Activated CD4-positive, alpha-beta T cell treated with anti-CD3 and anti-CD28 coated beads, Interleukin-2, Interleukin-4, amounts not matched to agents 100 ng/mL and 50 ng/mL, durations not matched to agents 16 hours and 8 hours (primary cell): ENCODE measurements at places on chromosomes 4 and X.

- DNase-seq: no peak
These were observed 42.4 kb downstream of the MSX1 start for GRCh38 chr4:4901877-4902276.

- DNase-seq: peak; percentile 39
These were observed 23.1 kb downstream of the ATP8A1 start for GRCh38 chr4:42633605-42634388.

DNA sequence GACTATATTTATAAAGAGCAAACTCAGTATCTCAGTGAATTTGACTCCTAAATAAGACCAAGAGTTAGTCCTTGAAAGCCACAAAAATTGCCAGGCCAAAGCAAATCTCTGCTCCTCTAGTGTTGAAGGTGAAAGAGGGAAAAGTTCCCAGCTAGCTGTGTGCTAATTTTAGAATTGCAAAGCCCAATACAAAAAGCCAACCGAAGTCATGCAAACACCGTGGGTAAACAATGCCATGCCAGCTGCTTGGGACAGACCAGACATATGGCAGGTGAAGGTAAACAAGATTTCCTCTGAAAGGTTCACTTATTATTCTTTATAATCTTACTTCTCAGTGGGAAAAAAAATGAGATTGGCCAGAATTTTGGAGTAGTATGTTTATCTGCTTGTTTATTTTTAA lies 80.5 kb upstream of the LNX1 start:
- DNase-seq: no peak

DNA sequence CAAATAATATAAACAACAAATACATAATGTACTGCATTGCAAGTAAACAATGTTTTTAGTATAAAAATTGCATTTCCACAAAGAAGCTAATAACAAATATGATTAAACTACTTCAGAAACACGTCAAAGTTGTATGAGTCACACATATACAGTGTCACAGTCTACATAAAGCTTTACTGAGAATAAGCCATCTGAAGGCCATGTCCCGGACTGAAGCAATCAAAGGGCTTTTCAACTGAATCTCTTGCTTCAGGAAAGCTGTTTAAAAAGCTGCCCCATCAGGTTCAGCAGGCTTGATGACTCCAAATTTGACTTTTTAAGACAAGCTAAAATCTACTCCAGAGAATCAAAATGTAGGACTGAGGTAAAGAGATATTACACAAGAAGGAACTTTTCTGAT lies 1476.8 kb downstream of the ADGRL3 start:
- no peak for DNase-seq

DNA sequence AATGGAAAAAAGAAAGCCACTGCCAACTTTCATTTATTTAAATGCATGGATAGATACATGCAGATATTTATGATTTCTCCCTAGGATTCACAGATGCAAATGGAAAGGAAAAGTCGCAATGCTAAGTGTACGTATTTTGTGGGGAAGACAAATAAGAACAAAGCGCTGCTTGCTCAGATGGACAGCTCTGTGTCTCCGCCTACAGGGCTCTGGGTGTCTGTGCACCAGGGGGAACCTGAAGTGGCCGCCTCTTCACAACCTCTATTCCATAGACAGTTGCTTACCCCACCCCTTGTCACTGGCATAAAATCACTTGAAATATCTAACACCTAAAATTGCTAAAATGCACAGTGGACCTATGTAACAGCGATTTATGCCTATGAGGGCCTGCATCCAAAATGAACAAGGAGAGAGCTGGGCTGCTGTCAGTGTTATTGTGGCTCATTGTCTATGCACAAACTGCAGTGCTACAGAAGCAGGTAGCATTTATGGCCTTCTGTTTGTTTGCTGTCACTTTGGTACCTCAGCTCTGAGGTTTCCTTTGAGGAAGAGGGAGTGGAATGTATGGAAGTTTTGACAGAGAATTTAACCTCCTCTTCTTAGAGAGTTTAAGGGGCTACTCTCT lies 58.6 kb upstream of the PAGE1 start:
- DNase-seq: peak; percentile 48

GRCh38 chr4:20037745-20038144 lies 214.0 kb upstream of the SLIT2 start:
- DNase-seq: no peak

GRCh38 chr4:101158134-101158482 lies 189.2 kb downstream of the PPP3CA start:
- DNase-seq: no peak

DNA sequence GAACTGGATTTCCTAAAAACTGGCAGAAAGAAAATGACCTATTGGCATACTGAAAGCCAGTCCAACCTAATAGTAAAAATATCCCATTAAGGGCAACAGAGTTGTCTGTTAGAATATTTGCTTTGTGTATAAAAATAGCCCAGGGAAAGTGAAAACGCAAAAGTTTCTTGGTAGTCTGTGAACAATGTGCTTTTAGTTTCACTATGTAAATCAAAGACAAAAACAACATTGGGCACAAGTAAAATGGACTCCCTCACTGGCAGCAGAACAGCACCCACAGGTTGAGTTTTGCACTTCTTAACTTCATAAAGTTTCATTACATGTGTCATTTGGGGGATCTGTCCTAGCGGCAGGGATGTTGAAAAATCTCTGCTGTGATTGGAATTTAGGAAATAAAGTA lies 4.3 kb upstream of the FGG start:
- no peak for DNase-seq

- no peak for DNase-seq
These were observed 329.5 kb upstream of the ZFP42 start for GRCh38 chr4:187666034-187666433.

DNA sequence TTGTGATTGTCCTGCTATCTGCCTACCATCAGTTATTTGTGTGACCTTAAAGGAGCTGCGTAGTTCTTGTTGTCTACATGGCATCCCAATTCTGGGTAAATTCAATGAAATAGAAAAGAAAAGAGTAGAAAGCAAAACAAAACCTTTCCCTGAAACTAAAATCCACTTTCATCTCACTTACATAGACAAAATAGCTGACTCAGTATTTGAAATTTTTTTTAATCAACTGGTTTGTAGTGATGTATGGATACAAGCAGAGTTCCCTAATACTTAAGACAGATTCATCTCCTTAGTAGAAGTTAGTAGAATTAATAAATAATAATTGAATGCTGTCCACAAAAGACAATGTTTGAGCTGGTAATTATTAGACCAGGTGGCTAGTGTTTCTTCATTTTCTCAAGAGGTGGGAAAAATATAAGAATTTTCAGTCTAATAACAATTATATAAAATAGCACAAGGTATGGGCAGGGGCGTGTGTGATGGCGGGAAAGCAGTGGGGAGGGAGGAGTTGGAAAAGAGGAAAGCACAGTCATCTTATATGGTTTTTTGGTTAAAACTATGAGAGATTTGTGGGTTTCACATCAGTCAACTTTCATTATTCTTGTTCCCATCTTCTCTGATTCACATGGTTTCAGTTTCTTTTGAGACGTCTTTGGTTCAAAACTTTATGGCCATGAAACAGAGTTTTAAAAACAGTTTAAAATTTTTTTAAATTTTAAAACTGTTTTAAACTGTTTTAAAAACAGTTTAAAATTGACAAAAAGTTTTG lies 275.2 kb downstream of the SPRY1 start:
- DNase-seq: peak; percentile 67

DNA sequence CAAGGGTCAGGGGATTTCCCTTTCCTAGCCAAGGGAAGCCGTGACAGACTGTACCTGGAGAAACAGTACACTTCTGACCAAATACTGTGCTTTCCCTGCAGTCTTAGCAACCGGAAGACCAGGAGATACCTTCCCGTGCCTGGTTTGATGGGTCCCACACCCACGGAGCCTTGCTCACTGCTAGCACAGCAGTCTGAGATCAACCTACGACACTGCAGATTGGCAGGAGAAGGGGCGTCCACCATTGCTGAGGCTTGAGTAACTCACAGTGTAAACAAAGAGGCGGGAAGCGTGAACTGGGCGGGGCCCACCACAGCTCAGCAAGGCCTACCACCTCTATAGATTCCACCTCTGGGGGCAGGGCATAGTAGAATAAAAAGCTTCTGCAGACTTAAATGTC lies 48.7 kb upstream of the SRD5A3 start:
- no peak for DNase-seq

- peak; percentile 71 for DNase-seq
These were observed 4.8 kb upstream of the DAPP1 start for GRCh38 chr4:99811850-99812249.

DNA sequence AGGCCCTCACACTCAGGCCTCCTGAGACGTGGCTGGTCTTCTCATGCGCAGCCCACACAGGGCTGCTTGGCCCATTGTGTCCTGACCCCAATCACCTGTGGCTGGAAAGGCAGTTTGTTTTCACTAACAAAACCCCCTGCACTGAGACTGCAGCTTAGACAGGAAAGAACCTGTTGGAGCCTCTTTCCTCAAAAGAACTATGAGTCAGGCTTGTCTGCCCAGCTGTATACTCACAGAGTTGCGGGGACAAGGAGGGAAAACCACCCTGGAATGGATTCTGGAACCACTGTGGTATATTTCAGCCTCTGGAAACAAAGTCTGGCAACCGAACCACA lies 5.2 kb upstream of the TMEM156 start:
- no peak for DNase-seq
